Mesothelial cell of epicardium (in vitro differentiated cells): ENCODE measurements at places on chromosomes 13 and 19.

GRCh38 chr13:95391362-95391761 lies 90.1 kb upstream of the ABCC4 start:
- no peak for DNase-seq

DNA sequence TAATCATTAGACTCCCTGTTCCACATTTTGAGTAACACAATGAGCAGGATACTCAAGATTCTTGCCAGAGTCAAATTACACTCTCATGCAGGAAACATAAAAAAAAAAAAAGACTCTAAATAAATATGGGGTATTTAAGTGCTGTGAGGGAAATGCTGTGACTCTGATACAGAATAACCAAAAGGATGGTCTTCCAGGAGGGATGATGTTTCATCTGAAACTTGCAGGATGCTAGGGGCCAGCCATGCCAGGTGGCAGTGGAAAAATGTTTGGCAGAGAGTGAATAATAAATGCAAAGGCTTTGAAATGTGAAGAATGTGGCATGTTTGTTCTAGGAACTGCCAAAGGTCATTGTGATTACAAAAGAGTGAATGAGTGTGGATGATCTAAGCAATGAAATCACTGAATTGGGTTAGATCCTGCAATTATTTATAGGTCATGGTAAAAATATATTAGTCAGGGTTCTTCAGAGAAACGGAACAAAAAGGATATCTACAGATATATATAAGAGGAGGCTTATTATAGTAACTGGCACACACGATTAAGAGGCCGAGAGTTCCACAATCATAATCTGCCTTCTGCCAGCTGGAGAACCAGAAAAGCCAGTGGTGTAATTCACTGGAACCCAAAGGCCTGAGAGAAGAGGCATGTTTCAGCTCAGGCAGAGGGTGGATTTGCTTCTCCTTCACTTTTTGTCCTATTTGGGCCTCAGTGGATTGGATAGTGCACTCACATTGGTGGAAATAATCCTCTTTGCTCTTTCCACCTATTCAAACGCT lies 1832.8 kb upstream of the MIR17HG start:
- DNase-seq, result no peak

- no peak for DNase-seq
These were observed 21.0 kb upstream of the NDFIP2 start for GRCh38 chr13:79459906-79460305.

GRCh38 chr19:32066056-32066455 lies 279.4 kb upstream of the ZNF507 start:
- no peak for DNase-seq

DNA sequence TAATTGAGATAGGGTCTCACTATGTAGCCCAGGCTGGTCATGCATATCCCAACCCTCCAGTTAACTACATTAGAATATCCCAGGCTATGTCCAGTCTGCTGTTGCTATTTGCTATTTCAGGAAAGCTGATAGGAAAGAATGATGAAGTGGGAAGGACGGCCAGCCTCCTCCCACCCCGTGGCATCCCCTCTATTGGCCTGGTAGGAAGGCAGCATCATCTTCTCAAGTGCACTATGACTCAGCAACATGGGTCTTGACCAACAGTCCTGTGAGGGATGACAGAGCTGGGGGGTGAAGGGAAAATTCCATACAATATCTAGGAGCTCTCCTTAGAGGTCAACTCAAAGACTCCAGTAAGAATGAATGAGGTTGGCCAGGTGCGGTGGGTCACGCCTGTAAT lies 48.0 kb upstream of the ABCC4 start:
- no peak for DNase-seq

GRCh38 chr13:83634601-83635000 lies 247.7 kb downstream of the SLITRK1 start:
- no peak for DNase-seq

DNA sequence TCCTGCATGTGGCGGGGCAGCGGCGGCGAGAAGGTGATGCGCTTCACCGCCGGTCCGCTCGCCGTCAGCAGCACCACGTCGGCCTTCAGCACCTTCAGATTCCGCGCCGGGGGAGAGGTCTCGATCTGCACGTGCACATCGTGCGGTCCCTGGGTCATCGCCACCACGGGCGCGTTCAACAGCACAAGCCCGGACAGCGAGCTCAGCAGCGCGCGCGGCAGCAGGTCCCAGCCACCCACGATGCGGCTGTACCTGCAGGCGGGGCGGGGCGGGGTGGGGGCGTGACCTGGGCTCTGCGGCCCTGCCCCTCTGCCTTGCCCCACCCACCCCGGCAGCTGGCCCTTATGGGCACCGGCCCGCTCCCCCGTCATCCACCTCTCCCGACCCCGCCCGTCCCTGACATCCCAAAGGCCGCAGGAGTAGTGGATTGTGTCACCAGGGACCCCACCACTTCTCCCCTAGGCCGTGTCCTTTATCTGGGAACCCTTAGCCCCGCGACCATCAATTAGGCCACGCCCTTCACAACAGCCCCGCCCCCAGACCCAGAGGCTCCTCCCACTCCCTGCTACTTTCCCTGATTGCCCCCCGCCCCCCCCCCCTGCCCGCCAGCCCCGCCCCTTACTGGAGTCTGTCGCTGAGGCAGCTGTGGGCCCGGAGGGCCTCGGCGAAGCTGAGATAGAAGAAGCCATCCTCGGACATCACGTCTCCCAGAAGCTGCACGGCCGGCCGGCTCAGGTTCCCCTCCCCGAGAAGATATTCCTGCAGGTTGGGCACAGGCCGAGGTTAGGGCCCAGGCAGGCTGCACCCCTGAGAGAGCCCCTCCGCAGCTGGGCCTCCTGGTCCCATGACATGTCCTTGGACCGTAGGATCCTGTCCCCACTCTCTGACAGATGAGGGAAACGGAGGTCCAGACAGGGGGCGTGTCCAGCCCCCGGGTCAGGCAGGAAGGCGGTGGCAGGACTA lies 6.1 kb downstream of the IL4I1 start:
- DNase-seq, result no peak

GRCh38 chr13:29318741-29319140 lies 276.7 kb downstream of the SLC7A1 start:
- DNase-seq, result no peak

DNA sequence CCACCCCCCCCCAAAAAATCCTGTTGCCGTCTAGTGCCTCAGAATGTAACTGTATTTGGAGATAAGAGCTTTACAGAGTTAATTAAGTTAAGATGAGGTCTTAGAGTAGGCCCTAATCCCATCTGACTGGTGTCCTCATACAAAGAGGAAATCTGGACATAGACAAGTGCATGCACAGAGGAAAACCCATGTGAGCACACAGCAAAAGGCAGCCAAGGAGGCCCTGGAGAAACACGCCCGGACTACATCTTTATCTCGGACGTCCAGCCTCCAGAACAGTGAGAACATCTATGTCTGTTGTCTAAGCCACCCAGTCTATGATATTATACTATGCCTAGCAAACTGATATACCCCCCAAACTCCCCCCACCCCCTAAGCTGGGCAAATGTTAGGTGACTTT lies 193.8 kb downstream of the KATNAL1 start:
- no peak for DNase-seq

- no peak for DNase-seq
These were observed 21.2 kb upstream of the TOMM40 start for GRCh38 chr19:44869733-44870470.

- DNase-seq, result no peak
These were observed at the start of gene IFNL1 for GRCh38 chr19:39296055-39296645. TSS of gene IFNL1 (plus strand) at chr19:39296407. CDS start at chr19:39296422, 15 bp downstream.

DNA sequence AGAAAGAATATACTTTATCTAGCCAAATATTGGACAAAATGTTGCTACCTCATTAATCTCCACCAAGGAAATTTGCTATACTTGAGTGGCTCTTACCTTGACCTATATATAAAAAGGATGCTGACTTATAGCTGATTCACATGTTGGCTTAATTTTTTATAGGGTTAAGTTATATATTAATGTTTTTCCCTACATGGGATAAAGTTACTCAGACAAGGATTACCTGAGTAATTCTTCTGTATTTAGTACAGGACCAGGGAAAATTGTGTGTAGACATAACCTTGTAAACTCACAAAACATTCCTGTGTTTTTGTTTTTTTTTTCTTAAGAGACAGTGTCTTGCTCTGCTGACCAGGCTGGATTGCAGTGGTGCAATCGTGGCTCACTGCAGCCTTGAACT lies 30.6 kb upstream of the SOHLH2 start:
- no peak for DNase-seq

DNA sequence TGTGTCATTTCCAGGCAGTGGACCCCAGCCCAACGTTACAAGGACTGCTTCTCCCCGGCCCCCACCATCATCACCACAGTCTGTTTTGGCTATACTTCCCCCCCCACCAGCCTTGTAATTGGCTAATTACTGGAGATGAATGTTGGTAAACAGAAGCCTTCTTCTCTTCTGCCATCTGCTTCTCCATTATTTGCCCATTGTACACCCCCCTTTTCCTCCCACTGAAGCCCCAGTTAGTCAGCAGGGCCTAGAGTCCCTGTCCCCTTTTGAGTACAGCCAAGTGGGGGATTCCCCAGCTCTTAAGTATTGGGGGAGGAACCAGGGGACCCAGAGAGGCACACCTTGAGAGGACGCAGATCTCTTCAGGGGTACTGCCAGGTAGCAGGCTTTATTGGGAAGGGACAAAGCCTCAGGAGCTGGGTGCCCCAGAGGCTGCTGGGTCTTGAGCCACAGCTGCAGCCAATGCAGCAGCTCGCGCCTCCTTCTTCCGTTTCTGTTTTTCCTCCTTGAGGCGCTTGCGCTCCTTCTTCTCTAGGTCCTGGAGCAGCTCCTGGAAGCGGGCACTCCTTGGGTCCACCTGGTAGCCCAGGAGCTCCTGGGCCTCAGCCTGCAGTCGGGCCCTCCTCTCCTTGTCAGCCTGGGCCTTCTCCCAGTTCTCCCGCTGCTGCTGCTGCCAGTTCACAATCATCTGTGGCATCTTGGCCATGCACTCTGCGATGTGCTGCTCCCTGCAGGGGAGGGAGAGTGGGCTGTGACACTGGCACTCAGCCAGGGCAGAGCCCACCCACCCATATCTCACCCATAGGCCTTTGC lies 3.0 kb downstream of the GADD45GIP1 start:
- DNase-seq, result no peak

DNA sequence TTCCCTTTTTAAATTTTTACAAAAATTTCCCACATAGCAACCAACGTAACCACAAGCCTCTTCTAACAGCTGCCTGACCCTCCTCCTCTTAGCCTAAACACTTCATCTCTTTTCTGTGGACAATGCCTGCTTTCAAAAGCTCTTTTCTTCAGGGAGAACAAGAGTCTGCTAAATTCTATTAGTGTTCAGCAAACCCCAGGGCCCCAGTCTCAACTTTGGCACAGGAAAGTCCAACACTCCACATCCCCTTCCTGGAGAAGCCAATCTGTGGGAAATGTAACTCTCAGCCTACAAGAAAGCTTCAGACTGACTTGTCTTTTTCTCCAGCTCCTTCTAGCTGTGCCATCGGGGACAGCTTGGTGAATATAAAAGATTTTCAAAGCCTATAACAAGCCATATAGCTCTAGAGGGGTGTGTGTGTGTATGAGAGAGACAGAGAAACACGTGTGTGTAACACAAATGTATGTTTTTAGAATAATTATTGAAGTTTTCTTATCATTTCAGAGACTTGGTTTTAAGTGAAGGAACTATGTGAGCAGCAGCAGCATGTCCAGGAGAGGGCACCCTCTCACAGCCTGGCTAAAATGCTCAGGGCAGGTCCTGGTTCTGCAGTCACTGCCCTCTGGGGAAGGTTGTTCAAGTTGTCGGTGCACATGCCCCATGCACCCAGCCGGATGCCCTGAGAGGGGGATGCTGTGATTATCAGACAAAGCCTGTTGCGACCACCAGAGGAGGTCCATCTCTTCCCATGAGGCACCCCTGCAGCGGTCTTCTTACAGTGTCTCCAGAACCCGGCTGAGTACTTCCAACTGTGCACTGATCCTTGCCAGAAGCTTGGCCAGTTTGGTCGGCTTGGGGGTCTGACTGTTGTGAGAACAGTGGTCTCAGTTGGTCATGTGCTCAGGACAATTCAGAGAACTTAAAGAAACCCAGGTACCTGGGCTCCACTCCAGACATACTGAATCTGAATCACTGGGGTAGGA lies 34.4 kb downstream of the CCDC70 start:
- DNase-seq, result no peak

- no peak for DNase-seq
These were observed 399 bp upstream of the ZNF136 start for GRCh38 chr19:12162513-12162881.

DNA sequence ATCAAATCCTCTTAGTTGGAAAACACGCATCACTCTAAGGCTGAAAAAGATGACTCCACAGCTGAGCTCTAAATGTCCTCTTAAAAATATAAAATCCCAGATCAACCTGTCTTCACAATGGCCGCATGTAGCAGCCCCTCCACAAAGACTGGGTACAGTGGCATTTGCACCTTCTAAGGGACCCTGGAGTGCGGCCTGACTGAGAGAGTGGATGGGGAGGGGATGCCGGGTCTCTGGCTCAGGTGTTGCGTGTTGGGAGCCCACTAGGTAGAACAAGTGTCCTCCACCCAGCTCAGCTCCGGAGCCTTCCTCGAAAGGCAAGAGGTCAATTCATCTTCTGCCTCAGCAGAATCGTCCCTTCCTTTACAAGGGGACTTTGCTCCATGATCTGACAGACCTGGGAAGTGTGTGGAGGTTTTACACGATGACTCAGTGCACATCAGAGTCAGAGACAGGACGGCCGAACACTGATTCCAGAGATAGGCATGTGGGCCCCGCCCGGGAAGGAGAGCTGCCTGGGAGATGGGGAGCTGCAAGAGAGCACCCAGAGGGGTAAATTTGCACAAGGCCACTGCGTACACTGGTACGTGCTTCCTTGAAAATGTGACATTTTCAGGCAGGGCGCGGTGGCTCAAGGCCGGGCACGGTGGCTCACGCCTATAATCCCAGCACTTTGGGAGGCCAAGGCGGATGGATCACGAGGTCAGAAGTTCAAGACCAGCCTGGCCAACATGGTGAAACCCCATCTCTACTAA lies 23.5 kb upstream of the SLC15A1 start:
- no peak for DNase-seq

GRCh38 chr19:56139847-56140582 lies 1.1 kb upstream of the ZNF444 start:
- no peak for DNase-seq

DNA sequence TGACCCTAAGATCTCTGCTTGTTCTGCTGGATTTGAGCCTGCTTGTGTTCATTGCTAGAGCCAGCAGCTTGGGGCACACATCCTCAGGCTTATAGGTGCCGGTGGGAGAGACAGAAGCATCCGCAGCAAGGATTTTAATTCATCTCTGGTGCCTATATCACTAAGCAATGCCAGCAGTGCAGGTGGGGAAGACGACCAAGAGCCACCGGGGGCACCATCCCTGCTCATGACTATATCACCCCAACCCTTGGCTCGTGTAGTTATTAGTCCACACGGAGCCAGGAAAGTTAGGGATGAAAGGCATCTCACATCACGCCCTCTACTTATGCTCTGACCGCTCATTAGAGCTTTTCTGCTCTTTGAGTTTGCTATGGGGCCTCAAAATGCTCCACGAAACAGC lies 298.2 kb downstream of the DCLK1 start:
- no peak for DNase-seq

DNA sequence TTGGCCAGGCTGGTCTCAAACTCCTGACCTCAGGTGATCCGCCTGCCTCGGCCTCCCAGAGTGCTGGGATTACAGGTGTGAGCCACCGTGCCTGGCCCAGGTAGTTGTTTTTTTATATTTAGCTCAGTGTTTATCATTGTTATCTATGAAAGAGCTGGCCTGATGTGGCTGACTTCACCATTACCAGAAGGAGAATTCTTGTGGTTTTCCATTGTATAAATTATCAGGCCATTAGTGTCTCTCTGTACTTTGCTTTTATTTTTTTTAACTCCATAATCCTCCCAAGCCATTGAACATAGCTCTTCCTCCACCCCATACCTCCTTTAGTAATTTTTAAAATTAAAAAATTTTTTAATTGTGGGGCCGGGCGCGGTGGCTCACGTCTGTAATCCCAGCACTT lies 24.2 kb downstream of the CERS4 start:
- DNase-seq, result no peak
